ENCODE measurements at places on chromosomes 5 and 9.

GRCh38 chr5:159825551-159826051, 90.7 kb upstream of the ADRA1B start:
- DNase-seq: no peak

DNA sequence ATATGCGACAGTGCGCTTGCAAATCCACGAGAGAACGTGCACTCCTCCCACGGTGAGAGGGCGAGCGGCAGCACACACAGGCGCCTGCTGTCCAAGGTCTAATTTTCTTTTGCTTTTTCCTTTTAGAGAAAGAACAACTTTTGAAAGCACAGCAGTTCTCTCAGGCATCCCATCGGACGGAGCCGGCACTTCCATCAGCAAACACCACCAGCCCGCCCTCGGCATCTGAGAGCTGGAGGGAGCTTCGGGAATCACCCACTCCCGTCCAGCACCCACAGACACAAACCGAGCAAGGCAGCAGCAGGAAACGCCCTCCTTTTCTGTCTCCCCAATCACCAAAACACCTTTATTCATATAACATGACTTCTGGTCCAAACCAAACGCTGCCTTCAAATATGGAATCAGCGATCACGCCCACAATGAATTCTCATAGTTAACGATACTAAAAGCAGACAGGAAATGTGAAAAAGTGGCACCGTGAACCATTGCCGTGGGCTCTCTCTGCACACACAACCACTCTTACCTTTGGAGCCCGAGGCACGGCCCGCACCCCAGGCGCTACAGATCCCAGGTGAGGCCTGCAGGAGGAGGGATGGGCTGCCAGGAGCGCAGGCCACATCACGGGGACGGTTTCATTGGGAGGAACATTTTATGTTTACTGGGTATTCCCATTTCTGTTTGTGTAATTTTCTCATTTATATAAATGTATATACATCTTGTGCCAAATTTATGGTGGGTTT, 14.2 kb downstream of the LPCAT1 start:
- DNase-seq: no peak

DNA sequence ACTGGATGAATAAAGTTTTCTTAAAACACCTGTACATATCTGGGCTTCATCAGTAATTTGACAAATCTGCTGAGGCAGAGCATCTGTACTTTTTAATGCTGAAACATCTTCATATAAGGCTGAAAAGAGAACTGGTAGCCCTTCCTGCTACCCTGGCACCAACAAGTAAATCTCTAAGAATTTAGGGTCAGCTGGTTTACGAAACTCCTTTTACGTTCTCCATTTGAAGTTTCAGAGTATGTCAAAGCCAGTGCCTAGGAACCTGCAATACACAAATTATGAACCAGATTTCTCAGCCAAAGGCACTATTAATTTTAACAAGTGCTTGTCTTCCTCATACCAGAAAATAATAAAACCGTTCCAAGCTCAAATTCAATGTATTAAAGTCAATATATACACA, 3.8 kb downstream of the ZFAND5 start:
- no peak for DNase-seq

DNA sequence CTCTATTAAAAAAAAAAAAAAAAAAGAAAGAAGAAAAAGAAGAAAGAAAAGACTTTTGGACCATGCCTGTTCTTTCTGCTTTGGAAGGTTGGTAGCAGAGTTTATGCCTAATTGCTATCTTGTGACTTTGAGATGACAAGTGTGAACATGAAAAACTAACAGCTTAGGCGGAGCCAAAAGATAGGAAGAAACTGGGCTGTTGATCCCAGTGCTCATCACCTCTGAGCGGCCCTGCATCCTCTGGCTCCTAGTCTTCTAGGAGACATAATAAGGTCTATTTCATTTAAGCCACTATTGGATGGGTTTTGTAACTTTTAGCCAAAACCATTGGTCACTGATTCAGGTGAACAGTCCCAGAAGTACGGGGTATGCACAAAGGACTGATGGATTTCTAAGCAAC, 34.4 kb upstream of the ATP6V1G1 start:
- DNase-seq: no peak

GRCh38 chr5:52859628-52860027, 71.9 kb downstream of the ITGA1 start:
- DNase-seq: no peak

DNA sequence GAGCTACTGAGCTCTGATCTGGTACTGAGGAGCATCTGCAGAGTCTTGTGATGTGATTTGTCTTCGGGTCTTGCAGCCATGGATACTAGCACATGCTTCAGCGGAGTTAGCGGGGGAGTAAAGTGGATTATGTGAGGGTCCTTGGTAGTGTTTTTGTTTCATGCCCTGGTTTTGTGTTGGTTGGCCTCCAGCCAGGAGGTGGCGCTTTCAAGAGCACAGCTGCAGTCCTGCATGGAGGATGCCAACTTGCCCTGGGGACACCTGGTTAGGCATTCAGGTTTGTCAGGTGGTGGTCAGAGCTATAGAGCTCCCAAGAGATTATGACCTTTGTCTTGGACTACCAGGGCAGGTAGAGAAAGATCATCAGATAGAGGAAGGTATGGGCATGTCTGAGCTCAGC, 185.8 kb upstream of the CDH6 start:
- no peak for DNase-seq

DNA sequence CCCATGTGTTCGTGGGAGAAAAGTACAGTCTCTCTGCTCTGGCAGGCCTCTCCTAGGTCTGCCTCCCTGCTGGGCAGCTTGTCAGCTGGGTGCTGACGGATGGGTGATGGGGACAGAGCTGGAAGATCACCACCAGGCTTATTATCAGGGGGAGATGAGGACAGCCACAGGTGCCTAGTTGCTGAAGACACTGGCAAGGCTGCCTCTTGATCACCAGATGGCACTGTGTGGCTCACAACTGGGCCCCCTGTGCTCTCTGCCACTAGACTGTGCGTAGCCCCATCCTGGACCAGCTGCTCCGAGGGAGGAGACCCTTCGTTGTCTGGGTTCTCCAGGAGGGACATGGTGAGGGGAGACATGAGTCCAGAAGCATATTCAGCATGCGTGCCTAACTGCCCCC, 73.0 kb downstream of the KIF24 start:
- no peak for DNase-seq

DNA sequence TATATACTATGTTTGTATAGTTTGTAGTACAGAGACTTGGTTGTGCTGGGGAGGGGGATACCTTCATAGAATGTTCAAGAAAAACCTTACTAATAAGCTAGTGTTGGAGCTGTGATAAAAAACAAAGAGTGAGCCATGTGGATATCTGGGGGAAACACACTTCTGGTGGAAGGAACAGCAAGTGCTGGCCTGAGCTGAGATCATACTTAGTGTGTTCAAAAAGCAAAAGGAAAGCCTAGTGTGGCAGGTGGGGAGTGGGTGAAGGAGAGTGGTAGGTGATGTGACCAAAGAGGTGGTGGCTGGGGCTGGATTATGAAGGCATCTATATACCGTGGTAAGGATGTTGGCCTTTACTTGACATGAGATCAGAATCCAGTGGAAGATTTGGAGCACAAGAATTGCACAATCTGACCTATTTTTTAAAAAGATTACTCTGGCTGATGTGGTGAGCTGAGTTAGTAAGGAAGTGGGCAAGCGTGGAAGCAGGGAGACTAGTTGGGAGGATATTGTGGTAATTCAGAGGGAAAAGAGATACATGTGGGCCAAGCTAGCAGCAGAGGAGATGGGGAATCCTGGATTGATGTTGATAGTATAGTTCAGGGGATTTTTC, 26.6 kb downstream of the PALM2AKAP2 start:
- DNase-seq: no peak

- peak; percentile 64 for DNase-seq
Measured at GRCh38 chr5:178116143-178116885, 3.0 kb downstream of the N4BP3 start.

DNA sequence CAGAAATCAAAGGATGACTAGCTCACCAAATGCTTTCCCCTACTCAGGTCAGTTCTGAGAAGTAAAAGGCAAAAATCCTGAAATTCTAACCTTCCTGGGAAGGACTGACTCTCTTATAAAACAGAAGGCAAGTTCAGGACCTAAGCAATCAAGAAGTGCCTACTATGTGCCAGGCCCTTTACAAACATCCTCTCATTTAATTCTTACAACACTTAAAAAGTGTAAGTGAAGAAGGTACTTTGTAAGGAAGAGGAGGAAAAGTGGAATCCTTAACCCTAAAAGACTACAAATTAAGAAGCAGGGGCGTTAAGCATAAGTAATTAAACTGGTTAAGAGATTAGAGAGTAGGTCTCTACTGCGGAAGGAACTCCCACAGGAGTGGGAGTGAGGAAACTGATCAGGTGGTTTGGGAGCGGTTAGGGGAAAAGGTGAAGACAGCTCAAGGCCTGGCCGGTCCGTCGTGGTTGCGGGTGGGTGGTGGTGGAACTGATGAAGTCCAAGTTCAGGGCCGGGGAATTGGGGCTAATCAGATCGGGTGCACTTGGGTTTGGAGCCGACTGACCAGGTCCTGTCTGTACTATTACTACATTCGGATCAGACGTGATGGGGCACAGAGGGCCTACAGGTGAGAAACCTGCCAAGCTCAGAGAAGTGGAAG, 839 bp downstream of the MED27 start:
- no peak for DNase-seq

DNA sequence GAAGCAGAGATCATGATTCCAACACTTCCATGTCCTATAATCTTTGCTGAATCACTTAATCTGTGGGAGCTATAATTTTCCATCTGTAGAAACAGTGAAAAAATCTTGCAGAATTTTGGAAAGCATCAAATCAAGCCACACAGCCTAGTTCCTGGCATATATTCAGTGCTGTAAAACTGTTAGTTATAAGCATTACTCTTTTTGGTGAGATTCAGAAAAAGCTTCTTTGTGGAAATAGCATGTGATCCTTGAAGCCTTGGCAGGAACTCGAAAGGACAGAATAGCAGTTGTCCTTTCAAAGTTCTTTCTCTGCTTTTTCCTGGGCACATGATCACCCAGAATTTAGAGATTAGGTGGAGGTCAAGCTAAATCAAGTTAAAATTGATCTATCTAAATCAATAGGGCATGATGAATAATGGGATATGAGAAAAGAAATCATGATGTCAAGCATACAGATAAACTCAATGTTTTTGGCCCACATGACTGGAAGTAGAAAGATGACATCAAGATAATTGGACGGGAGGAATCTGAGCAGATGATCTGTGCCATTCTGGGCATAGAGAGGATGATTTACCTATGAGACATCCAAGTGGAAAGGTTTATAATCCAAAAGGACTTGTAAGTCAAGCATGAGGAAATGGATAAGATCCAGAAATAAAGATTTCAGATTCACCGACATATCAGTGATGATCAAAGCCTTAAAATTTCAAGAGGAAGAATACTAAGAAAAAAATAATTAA, 73.1 kb downstream of the TMEM232 start:
- DNase-seq: no peak

- peak; percentile 42 for DNase-seq
Measured at GRCh38 chr9:447230-448025, 232.8 kb downstream of the DOCK8 start.

- no peak for DNase-seq
Measured at GRCh38 chr9:87513161-87513560, 15.5 kb downstream of the DAPK1 start.

DNA sequence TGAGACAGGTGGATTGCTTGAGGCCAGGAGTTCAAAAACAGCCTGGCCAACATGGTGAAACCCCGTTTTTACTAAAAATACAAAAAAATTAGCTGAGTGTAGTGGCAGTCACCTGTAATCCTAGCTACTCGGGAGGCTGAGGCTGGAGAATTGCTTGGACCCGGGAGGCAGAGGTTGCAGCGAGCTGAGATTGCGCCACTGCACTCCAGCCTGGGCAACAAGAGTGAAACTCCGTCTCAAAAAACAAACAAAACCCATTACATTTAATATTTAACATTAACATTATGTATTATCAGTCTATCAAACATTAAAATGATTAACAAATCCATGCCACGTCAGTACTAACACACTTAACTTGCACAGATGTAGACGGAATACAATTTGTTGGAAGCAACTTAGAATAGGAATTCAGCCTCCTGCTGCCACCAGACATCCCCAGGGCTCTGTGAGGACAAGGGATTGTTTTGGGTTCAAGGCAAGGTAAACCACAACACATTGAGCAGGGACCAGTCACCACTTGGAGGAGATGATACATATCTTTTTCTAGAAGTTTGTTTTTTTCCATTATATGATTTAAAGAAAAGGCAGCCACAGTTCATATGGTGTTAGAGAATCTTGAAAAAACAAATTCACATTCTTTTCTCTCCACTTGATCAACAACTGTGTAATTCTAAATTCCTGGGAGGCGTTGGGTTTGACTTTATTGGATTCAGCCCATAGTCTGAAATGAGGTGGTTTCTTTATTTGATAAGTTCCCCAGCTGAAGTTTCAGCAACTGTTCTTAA, 104.1 kb upstream of the BASP1 start:
- DNase-seq: no peak

DNA sequence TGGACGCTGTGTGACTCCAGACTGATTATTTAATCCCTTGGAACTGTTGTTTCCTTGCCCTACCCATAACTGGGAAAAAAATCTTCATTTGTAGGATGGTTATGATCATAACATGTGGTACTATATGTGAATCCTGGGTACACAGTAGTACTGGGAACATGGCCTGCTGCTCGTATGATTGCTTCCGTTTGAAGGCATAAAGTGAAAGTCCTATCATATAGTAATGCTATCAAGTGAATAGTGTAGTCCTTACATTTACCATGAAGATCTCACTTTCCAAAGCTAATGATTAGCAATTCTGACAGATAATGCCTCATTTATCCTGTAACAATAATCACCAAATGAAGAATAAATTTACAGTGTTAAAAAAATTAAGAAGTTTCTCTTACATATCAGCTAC, 53.2 kb downstream of the MEF2C start:
- DNase-seq: no peak

DNA sequence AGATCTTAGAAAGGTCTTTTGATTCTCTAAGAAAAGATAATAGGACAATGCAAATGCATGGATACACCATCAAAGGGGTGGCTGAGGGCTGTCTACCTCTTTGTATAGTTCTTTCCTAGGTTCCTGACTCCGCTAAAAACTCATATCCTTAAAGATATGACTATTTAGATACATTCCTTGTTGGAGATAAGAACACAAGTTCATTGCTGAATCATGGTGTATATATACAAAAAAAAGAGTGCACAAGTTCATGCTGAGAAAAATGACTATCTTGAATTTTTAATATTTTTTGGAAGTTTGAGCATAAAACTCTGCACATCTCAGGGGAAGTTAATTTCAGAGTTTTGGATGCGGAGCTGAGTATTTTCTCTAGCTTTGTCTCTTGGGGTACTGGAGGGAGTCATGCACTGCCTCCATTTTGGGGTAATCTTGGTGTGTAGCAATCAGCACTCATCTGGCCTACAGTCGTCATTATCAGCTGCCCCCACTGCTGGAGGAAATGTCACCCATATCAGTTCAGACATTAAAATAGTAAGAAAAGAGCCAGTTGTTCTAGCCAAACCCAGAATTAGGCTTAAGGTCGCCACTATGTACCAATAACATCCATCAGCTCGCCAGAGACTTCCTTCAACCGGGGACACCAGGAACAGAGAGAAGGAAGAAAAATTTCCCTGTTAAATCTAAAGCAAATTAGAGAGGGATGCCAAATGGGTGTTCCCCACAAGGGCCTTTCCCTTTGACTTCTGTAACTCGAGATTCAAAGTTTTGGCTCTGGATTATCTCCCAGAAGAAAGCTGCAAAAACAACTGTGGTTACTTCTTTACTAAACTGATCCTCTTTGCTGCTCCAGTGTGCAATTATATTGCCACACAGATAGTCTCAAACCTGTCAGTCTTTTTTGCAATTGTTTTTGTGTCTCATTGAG, 49.0 kb downstream of the PTTG1 start:
- no peak for DNase-seq

- DNase-seq: no peak
Measured at GRCh38 chr5:41270423-41271251, 57.3 kb upstream of the C6 start.

GRCh38 chr5:150242251-150242894, 47.2 kb downstream of the CAMK2A start:
- DNase-seq: no peak
